PC-3 (cell line): ENCODE measurements at places on chromosomes 2 and 18. TPM values are rescaled to one million over a fixed set of nuclear protein-coding genes. Genes with fewer than 3 reads are reported as not detected.
A peak's percentile ranks its signal among the peaks of the same experiment; 100 is the strongest.

DNA sequence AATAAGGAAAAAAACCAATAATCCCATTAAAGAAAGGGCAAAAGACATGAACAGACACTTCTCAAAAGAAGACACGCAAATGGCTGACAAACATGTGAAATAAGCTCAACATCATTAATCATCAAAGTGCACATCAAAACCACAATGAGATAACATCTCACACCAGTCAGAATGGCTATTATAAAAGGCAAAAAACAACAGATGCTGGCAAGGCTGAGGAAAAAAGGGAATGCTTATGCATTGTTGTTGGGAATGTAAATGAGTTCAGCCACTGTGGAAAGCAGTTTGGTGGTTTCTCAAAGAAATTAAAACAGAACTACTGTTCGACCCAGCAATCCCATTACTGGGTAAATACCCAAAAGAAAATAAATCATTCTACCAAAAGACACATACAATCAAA, 285.6 kb downstream of the NR4A2 start:
- peak; percentile 24 for DNase-seq
- no peaks in the 10 kb centered on the region for H3K4me1 ChIP-seq
- no peaks in the 10 kb centered on the region for H3K27me3 ChIP-seq

PSTPIP2 gene
- total RNA-seq: 0.11 and 0.35 TPM in 2 replicates

RPRM gene
- total RNA-seq: 1.4 and 2.6 TPM in 2 replicates

DNA sequence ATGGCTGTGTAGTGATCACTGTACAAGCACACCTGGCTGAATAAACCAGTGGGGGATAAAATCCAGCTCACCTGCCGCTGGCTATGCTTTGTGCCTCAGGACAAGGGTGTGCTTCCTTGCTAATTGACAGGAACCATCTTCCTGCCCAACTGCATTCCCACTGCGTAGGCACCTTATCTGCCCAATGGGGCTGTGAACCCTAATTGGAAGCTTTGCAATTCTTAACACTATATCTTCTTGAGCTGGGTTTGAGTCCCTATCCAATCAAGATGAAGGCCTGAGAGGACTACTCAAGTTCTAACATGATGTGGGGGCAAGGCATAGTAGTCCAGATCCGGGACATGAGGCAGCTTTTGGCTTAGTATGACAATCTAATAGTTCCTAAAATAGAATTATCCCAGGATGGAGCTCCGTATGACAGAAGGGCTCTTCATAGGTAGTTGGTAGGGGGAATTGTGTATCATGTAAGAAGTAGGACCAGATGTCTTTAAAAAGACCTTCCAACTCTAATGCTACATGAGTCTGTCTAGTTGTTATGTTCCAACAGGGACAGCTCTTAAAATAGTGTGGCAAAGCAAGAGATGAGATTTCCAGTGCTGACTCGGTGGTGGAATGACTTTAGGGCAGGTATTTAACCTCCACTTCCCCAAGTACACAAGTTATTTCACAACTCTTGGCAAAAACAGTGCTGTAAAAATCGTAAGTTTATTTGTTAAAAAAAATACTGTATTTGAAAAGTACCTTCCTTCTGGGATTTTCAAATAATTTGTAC, 2.3 kb upstream of the TMEM150A start:
- peaks cover 4% of the 10 kb centered on the region; the same call in 1 of the 2 replicates for H3K4me1 ChIP-seq
- no peak overlapping the region for H3K27ac ChIP-seq
- peaks cover 5% of the 10 kb centered on the region; the same call in 1 of the 2 replicates for H3K36me3 ChIP-seq
- no peaks in the 10 kb centered on the region for H3K27me3 ChIP-seq

DNA sequence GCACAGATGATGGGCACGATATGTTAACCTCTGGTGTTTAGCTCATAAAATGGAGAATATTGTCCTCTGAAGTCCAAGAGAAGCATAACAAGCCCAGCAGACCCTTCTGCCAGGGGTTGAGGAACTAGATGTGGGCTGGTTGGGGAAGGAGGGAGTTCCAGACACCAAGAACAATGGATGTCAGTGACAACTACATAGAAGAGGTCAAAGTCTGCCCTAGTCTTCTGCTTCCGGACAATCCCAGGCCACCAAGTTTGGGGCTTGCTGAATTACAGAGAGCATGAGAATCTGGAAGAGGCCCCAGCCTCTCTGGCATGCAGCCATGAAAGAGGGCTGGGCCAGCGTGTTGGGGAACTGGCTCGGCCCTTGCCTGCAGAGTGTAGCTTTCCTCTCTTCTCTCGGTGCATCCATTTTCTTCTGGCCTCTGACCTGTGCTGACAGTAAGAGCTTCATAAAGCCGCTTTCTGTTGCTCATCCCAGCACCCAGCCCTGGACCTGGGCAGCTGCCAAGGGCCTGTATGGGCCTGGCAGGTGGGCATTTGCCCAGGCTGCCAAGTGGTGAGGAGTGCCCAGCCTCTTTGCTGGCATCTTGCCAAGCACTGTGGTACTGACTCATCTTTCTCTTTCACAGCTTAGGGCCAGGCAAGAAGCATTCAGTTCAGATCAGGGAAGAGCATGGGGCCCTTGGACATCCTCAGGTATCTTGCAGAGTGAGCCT, 14.6 kb upstream of the LAPTM4A start:
- H3K27me3 ChIP-seq: no peaks in the 10 kb centered on the region
- DNase-seq: peak; percentile 96
- H3K27ac ChIP-seq: peak overlapping the region; percentile 31
- no peak overlapping the region for H3K4me3 ChIP-seq

DNA sequence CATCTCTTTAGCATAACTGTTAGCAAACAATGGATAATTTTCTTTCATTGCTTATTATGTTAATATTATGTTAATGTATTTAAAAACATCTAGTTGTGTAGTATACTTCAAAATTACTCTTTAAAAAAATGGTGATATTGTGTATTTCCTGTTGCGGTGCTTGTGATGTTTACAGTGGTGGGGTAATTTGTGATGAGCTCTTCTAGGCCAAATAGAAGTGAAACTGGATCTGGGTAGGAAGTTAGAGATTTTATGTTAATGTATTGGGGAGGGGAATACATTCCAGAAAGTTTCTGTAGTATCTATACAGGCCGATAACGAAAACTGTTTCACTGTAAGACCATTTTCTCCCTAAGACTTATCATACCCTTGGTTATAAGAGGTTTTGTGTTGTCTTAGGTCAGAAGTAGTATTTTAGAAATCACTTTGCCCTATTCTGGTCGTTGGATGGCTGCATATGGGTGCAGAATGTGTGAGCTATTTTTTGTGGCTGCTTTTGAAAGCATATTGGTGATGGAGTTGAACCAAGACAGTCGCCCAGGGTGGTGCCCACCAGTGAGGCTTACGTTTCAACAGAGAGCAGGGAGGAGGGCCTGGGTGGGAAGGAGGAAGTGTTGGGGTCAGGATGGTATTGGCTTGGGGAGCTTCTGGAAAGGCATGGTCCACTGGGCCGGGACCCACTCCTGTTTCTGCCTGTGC, 5.8 kb downstream of the TSHZ1 start:
- no peaks in the 10 kb centered on the region for H3K36me3 ChIP-seq
- H3K4me3 ChIP-seq: no peak overlapping the region
- peaks cover 21% of the 10 kb centered on the region for H3K4me1 ChIP-seq
- H3K27ac ChIP-seq: no peak overlapping the region

GRCh38 chr18:77157312-77157711, 24.7 kb upstream of the MBP start:
- no peak overlapping the region for H3K27ac ChIP-seq
- H3K4me1 ChIP-seq: peaks cover 10% of the 10 kb centered on the region
- H3K4me3 ChIP-seq: no peak overlapping the region
- no peak for DNase-seq
- no peaks in the 10 kb centered on the region for H3K27me3 ChIP-seq
- H3K36me3 ChIP-seq: no peaks in the 10 kb centered on the region
